ENCODE measurements at places on chromosomes 16 and 17.

DNA sequence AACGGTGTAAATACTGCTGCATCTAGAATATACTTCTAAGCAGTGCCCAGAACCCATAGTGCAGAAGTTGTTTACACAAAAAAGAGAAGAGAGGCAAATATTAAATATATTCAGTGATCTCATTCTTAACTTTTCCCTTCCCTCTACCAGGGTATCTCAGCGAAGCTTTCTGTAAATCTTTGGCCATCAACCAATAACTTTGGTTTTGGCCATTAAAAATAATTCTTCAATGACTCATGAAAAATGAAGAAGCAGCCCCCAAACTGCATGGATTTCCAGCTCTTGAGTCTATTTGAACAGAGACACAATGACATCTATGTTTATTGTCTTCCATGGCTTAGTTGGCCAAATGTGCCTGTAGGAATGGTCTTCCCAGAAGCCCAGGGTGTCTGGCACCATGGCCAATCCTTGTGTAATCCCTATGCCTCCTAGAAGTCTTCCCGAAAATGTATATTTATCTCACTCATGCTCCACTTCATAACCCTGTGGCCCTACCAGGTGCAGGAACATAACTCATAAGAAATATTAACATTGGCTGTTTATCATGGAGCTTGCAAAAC, 646.6 kb downstream of the TOX3 start:
- DNase-seq, result no peak

DNA sequence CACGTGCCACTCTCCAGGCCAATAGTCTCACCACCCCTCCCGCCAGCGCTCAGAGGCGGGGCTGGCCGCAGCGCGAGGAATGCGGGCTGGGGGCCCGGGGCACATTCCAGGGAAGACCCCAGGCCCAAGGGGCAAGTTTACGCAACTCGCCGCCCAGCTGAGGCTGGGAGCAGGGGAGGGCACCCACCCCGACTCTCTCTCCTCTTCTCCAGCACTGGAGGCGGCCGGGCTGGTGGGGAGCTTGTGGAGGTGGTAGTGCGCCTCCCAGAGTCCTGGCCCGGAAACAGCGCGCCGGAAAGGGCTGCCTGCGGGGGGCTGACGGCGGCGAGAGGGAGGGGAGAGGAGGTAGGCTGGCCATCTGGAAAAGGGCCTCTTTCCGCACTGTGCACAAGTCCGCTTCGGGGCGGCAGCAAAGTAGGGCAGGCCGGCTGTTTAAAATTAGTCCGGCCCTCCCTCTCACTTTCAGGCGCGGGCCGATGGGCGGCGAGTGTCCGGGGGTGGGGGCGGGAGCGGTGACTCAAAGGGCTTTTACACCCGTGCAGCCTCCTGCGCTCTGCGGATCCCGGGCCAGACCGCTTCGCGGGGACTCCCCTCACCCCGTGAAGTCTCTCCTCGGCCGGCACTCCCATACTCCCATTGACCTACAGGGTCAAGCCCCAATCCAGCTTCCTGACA, 1.1 kb downstream of the FHOD1 start:
- DNase-seq, result peak; percentile 92

GRCh38 chr17:9226794-9227135, 205.5 kb downstream of the NTN1 start:
- DNase-seq, result no peak

DNA sequence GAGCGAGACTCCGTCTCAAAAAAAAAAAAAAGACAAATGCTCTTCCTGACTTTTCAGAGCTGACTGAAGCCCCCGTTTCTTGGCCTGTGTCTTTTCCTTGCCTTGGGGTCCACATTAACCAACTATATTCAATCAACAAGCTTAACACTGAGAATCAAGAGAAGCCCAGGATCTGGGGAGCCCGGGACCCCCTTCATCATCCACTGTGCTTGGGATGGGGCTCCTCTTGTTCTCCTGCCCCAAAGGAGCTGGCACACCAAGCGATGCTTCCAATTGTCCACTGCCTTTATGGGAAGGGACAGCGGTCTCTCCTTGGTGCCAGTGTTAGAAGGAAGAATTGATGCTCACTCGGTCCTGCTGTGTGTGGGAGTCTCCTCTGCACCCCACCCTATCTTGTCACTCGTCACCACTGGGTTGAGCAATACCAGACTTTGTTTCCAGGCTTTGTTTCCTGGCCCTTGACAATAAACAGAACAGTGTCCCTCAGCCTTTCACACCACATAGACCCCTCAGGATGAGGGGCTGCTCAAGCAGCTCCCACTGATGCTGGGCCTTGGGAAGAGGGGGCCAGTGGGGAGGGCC, 146.7 kb downstream of the KCNJ12 start:
- DNase-seq, result no peak

DNA sequence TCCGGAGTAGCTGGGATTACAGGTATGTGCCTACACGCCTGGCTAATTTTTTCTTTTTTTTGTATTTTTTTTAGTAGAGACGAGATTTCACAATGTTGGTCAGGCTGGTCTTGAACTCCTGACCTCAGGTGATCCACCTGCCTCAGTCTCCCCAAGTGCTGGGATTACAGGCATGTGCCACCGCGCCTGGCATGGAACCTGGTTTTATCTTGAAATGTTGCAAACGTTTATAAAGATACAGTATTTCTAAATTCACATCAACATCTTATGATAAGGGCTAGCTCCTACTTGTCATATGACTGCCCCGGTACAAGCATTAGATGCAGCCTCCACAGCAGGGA, 1.5 kb upstream of the IST1 start:
- DNase-seq, result no peak

DNA sequence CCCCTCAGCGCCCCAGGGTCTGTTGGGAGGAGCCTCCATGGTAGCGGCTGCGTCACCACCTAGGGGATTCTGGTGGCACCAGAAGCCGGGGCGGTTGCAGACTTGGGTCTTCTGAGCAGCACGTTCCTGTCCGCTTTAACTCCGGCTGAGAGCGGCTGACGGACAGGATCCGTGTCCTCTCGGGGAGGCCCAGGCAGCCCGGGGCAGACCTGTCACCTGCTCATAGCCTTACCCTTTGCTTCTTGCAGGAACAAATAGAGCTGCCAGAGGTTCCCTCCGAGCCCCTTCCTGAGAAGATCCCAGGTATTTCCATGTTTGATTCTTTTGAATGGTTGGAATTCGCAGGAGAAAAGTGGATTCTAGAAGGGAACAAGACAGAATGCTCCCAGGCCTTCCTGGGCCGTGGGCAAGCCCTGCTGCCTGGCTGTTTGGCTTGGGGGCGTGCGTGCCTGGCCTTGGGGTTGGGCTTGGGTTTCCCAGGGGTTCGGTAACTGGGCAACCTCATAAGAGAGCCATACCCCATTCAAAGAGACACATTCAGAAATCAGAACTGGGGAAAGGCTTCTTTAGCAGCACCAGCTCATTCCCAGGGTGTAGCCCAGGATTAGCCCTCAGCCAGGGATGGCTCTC, 6.6 kb downstream of the CHMP6 start:
- no peak for DNase-seq

GRCh38 chr16:46901709-46902108, 17.5 kb downstream of the GPT2 start:
- DNase-seq, result no peak

DNA sequence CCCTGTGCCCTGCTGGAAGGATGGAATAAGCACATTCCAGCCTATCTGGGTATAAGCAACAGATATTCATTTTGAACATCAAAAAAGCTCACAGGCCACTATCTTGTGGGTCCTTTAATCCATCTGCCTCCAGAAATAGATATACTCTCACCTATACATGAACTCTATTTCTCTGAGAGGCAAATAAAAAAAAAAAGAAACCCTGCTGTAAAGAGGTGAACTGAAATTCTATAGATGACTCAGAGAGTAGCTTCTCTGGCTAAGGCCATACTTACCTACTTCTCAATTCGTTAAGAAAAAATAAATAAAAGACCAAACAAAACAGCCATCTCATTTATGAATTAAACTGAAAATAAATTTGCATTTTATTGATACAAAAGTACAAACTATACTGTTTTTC, 86.3 kb downstream of the DYNLRB2 start:
- DNase-seq, result no peak

DNA sequence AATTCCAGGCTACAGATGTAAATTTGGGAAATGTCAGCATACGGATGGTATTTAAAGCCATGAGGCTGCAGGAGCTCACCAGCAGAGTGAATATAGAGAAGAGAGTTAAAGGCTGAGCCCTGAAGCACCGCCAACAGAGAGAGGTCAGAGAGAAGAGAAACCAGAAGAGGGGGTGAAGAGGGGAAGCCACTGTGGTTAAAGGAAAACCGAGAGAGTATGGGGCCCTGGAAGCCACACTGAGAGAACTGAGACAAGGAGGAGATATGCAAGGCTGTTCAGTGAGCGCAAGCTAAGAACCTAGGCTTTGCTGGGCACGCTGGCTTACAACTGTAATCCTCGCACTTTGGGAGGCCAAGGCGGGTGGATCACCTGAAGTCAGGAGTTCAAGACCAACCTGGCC, 24.6 kb downstream of the COPRS start:
- no peak for DNase-seq

- DNase-seq, result peak; percentile 45
Observed at GRCh38 chr17:17587614-17588337, 3.7 kb downstream of the PEMT start.

DNA sequence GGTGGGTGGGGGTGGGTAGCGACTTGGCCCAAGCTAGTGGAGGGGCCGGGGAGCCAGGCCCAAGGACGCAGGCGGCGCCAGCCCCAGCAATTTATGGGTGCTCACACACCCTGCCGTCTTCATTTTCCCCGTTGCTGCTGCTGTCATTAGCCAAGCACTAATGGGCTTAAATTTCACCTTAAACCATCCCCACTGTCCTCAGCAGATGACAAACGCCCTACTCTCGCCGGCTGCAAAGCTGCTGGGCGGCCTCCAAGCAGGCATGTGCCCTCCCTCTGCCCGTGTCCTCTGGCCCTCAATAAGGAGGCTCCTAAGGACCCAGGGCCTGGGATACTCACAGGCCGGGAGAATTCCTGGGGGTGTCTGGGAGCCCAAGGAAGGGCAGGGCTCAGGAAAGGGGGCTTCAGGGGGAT, 66.1 kb downstream of the SREBF1 start:
- DNase-seq, result no peak

DNA sequence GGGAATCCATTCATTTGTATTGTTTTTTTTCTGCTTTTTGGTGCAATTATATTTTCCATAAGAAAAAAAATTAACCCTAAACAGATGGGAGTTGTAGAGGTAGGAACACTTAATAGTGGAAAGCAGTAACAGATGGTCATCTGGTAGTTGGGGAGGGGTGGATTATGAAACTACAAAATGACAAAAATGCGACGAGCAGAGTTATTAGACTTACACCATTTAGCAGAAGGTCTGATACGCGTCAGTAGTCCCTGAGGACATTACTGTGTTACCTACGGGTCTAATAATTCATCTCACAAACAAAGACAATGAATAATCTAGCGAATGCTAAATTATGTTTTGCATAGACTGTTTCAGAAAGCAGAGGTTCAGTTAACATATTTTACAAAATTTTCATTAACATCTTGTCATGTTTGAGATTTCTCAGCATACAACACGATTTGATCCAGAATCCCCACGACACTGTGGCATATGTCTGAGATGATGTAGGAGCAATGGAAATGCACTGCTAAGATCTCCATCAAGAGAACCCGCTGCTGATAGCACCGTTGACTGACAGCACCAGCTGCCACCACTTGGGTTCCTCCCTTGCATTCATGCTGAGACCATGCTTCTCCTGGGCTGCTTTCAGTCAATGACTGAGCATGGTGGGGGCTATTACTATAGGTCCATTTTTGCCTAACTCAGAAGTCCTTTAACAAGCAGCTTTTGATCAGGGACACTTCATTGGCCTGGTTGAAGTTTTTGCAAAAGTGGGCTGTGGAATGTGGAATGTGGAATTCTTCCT, 182.2 kb upstream of the CPHXL start:
- no peak for DNase-seq

- no peak for DNase-seq
Observed at GRCh38 chr16:69073181-69073702, 32.2 kb upstream of the HAS3 start.

- DNase-seq, result no peak
Observed at GRCh38 chr17:78798695-78799559, 16.9 kb upstream of the CYTH1 start.

DNA sequence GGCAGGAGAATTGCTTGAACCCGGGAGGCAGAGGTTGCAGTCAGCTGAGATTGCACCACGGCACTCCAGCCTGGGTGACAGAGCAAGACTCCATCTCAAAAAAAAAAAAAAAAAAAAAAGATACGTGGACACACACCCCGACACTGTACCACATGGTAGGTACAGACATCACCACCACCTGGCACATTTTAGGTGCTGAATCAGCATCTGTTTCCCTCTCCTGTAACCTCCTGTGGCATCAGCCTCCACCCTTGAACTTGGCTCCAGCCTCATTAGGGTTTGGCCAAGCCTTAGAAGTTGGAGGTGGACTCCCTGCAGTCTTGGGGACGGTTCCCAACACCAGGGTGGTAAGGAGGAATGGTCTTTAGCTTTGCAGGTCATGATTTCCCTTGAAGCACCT, 46.0 kb downstream of the XYLT1 start:
- DNase-seq, result no peak

- no peak for DNase-seq
Observed at GRCh38 chr17:78958641-78959127, 21.0 kb downstream of the LGALS3BP start.

GRCh38 chr17:17367931-17368330, 64.8 kb downstream of the NT5M start:
- DNase-seq, result no peak

DNA sequence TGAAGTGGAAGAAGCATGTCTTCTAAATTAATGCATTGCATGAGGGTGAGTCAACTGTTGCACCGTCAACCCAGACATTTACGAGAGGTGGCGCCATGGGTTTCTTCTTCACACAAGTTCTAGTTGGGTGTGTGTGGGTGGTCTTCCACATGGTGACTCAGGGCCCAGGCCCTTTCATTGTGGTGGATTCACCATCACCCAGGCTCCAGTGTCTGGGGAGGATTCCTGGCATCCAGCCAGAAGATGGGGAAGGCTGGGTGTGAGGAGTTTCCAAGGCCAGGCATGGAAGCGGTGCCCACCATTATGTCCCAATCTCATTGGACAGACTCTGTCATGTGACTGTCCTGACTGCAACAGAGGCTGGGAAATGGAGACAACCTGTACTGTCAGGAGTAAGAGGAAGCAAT, 21.4 kb upstream of the JPH3 start:
- DNase-seq, result no peak

DNA sequence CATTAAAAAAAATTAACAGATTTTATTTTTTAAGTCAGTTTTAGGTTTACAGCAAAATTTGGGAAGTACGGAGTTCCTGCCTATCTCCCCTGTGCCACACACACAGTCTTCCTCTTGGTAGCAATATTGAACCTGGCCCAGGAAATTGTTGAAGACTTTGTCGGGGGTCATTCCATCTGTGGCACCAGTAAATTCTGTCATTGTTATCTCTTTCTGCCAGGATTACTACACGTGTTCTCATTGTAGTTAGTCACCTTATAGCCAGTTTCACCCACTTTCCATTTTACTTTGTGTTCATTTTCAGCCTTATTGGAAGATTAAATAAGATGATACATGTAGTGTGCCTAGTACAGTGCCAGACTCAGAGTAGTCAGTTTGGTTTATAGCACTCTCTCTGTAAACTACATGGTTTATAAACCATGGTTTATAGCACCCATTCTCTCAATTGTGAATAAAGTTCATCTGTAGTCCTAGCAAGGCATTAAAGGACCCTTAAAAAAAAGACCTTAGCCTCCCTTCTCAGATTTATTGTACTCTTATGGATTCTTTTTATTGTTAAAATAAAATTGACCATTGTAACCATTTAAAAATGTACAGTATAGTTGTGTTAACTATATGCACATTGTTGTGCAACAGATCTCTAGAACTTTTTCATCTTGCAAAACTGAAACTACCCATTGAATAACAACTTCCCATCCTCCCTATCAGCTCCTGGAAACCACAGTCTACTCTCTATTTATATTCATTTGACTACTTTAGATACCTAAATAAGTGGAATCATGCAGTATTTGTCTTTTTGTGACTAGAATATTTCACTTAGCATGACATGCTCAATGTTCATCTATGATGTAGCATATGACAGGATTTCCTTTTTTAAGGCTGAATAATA, 36.1 kb downstream of the NLK start:
- no peak for DNase-seq

All from right lung (tissue), 10 donors.